Activated T-helper 1 cell treated with anti-CD3 and anti-CD28 coated beads, Interleukin-2, amount 50 U/mL, for 16 hours (primary cell): ENCODE measurements at places on chromosomes 1 and 21.
A peak's percentile ranks its signal among the peaks of the same experiment; 100 is the strongest.

GRCh38 chr1:245310571-245311531, 156.1 kb downstream of the KIF26B start:
- no peak for DNase-seq

DNA sequence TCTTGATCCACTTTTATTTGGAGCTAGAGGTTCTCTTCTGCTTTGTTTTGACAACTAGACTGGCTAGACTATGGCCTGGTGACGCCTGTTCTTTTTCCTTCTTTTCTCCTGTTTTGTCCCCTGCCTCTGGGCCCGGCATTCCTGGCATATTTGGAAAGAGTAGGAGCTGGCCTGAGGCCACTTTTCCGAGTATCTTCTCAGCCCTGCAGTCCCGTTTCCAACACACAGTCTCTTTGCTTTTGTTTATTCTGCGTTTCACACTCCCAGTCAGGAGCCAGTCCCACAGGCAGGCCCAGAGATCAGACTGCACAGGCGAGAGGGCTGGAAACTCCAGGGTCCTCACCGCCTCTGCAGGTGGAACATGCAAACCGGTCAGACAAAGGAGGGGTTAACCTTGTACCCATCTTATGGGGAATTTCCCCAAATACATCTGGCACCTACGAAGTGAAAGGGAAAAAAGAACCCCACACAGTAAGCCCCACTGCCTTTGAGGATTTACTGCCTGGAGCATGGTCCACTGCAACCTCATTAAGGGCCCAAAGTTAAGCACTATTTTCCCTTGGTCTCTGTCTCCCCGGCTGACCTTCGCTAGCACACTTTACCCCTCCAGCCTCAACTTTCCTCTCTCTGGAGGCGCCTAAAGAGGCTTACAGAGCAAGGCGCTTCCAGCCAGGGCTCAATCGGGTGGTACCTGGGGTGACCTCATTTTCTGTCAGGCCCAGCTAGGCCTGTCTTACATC, 141.1 kb downstream of the TOMM20 start:
- no peak for DNase-seq

DNA sequence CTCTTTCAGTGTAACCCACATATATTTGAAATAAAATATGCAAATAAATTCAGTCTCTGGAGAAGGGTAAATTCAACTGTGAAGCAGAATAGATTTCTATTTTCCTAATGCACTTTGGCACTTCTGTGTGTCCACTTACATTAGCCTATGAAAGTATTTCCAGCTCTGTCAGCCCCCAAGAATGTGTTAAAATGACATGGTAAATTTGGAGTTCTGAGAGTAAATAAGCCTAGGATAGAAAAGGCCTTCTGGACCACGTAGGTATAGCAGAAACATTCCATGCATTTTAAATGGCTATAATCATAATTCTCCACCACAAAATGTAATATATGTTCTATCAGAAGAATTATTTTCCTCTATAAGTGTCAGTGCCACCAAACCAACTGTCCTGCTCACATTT, 276.2 kb downstream of the NEGR1 start:
- no peak for DNase-seq

DNA sequence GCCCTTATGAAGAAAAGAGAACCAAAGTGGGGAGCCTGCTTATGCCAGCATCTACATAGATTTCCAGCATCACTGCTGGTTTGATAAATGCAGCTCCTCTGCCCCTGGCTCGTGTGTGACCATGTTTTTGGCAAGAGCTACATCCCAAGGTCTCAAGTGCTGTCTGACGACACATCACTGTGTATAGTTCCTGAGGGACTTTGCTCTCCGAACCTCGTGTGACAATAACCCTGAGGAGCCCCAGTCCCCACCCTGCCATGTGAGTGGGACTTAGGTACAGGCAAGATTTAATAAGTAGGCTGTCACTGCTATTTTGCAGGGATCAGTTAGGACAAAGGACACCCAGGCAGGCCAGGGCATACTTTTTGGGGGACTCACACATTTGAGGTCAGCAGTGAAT, 28.8 kb upstream of the RERE start:
- DNase-seq = no peak

DNA sequence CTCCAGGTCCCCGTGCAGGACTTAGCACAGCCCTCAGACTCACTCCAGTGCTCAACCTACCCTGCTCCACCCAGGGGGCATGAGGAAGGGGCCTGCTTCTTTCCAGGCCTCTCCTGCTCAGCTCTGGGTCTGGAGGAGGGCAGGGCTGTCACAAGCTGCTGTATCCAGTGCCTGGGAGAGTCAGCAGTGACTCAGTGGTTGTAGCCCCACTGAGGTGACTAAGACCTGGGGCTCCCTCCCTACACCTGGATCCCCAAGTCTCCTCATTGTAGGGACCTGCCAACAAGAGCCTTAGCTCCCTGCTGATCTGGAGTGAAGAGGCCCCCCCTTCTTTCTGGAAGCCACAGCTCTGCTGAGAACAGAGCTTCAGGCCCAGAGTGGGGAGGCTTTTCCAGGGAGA, 36.1 kb upstream of the FAM131C start:
- DNase-seq = no peak

- DNase-seq = no peak
Measured at GRCh38 chr1:68448365-68448764, 1.4 kb downstream of the RPE65 start.

GRCh38 chr21:33754481-33754880, 112.2 kb downstream of the ITSN1 start:
- DNase-seq = no peak

GRCh38 chr1:150578272-150579109, 919 bp downstream of the MCL1 start:
- no peak for DNase-seq

GRCh38 chr21:35041881-35042280, 7.2 kb downstream of the RUNX1 start:
- no peak for DNase-seq

GRCh38 chr1:201826830-201827229, 2.1 kb upstream of the IPO9 start:
- no peak for DNase-seq

- DNase-seq = no peak
Measured at GRCh38 chr1:91076834-91077233, 55.0 kb upstream of the ZNF644 start.

DNA sequence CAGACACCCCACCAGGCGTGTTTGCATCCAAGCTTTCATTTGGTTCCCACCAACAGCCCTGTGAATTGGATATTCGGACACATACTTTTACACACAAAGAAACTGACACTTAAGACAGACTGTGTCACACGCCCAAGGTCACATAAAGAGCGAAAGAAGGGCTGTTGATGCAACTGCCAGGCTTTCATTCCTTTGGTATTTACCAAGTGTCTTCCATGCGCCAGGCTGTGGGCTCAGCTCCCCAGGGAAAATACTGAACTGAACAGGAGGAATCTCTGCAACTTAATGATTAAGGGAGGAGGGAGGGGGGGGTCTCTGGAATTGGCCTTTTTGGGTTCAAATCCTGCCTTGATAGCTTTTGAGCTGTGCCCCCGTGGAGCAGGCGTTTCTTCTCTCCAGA, 122.8 kb downstream of the ACTL8 start:
- DNase-seq = no peak

GRCh38 chr1:46618754-46619415, 2.3 kb upstream of the MOB3C start:
- no peak for DNase-seq

DNA sequence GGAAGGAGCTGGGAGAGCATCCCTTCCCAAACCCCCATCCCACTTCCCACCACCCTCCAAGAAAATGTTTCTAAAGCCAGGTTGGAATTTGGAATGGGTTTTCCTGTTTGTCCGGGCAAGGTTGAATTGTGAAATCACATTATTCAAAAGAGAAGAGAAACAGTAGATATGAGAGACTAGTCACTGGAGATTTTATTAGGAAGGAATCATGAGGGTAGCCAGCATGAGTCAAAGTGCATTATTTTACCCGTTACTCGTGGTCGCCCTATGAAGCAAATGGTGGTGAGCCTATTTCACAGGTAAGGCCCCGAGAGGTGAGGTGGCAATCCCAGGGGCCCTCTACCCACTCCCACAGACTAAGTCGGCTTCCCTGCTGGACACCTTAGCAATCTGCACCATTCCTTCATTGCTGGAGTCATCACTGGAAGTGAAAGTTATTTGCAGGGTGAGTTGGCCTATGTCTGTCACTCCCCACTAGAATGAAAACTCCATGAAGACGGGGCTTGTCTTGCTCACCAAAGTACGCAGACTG, 52.8 kb downstream of the TOMM20 start:
- DNase-seq = no peak

DNA sequence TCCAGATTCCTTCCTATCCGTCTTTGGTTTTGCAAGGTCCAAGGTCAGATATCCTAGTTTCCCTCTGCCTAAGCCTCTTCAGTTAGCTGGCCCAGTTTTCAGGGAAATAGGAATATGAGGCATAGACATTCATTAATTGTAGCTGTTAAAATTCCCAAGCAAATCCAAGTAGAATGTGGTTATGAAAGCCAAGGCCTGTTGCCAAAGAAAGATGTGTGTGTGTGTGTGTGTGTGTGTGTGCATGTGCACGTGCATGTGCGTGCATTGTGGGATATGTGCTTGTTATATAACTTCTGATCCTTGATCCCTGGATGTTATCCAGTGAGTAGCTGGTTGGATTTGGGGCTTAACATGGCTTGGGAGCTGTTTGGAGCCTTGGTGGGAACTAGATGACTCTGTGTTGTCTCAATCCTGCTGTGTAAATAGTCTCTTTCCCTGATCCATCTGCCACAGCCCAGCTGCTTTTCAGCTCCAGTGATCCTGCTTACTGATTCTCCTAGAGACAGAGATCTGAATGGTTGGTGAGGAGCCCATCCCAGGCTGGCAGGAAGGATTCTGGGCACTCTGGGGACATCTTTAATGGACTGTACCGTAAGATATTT, 70.6 kb upstream of the GCLM start:
- no peak for DNase-seq

- DNase-seq = peak; percentile 46
Measured at GRCh38 chr1:205227584-205228013, at the start of gene TMCC2. TSS of gene TMCC2 (plus strand) at chr1:205227946. CDS start at chr1:205228565, 619 bp downstream.

- no peak for DNase-seq
Measured at GRCh38 chr1:12009318-12009947, 9.9 kb upstream of the MIIP start.

DNA sequence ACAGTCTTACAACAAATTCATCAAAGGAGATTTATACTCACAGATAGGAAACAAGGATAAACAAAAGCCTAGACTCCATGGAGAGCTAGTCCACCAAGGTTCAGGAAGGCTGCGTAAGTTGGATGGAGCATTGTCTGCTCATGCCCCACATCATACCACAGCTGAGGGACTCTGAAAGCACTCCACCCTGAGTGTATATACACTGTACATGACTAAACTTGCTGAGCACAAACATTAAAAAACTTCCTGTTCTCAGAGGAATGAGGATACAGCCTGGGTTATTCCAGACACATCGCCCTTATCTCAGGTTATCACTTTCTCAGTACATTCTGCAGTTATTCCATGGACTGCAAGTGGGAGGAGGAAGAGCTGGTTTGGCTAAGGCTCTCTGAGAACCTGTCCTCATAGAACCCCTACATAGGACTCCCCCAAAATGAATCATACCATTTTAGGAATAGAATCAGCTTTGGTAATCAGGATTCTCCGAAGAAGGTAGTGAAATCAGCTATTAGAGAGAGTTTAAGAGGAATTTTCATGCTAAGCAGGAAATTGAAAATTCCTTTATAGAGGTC, 58.0 kb upstream of the PRMT6 start:
- DNase-seq = no peak

DNA sequence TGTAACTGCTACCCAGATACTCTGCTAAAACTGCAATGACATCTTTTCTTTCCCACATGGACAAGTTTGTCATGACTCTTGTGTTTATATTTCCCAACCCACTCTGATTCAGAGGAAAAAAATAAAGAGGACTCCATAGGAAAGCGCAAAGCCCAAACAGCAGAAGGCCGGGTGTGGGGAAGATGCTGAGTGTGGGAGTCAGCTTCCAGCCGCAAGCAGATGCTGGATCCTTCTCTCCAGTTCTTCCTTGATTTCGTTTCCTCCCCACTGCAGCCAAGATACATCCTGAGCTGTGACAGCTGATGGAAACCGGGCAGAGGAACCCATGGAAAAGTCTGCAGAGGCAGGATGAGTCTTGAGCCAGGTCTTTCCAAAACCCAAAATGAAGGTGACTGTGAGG, 498.2 kb downstream of the PLPP3 start:
- no peak for DNase-seq

GRCh38 chr1:98110674-98111073, 189.8 kb upstream of the DPYD start:
- no peak for DNase-seq

DNA sequence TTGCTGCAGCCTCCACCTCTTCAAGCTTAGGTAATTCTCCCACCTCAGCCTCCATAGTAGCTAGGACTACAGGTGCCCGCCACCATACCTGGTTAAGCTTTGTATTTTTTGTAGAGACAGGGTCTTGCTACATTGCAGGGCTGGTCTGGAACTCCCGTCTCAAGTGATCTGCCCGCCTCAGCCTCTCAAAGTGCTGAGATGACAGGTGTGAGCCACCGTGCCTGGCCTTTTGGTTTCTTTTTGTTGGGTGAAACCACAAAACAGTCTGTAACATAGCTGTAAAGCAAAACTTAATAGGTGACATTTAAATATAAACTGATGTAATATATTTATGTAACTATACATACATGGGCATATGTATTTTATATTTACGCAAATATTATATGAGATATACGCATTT, 3.1 kb upstream of the DNAJC11 start:
- DNase-seq = no peak

DNA sequence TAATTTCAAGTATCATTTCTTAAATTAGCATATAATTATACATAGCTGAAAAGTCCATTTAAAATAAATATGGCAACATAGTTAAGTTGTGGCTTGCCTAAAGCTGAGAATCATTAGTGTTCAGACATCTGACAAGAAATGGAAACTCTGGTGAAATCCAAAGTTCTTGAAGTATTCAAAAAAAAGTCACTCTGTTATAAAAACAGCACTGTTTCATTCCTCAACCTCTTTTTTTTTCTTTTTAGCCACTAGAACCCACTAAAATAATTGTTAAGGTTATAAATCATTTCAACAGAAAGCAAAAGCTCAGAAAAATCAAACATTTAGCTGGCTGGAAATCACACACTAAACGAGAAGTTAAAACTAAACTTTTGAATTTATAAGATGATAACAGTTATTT, 476.7 kb downstream of the LTN1 start:
- no peak for DNase-seq

DNA sequence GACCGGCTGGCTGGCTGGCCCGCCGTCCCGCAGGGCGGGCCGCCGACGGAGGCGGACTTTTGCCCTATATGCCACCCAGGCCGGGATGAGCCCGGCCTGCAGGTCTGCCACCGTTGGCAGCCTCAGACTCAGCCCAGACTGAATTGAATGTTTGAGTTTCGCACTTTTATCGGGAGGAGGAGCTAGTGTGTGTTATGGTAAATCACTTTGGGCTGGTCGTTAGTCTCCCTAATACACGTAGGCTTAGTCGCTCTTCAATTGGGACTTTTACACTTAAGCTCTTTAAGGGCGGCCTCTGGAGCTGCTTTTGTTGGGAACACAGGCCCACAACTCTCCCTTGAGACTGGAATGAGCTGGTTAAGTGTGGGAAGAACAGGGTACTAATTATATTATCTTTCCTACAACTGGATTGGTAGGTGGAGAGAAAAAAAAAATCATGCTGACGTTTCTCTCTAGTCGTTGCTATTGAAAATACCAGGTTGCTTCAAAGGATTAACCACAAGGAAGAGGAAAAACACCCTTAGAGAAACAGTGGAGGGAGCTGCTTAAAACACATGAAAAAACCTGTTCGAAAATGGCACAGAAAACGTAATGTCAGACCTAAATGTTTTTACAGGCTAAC, 1.4 kb upstream of the IRF2BP2 start:
- no peak for DNase-seq
